ENCODE measurements at places on chromosomes 6 and 20.

DNA sequence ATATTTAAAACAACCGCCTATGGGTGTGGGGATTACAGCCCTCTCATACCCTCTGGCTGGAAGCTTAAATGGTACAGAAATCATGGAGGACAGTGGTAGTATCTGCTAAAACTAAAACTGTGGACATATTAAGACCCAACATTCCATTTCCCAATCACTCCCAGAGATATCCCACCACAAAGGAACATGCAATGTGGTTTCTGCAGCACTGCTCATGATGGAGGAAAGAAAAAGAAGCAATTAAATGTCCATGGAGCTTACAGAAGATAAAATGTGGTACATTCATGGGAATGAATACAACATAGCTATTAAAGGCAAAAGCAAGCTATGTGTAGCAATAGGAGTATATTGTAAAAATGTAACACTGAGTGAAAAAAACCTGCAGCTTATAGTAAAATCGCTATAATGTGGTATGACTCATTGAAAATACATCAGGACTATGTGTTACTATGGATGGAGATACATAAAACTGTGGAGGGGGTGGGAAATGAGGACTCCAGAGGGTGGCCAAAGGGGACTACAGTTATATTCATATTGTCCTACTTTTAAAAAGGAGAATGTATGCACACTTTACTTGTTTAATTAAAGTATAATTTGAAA lies 22.9 kb upstream of the NNAT start:
- DNase-seq = no peak

DNA sequence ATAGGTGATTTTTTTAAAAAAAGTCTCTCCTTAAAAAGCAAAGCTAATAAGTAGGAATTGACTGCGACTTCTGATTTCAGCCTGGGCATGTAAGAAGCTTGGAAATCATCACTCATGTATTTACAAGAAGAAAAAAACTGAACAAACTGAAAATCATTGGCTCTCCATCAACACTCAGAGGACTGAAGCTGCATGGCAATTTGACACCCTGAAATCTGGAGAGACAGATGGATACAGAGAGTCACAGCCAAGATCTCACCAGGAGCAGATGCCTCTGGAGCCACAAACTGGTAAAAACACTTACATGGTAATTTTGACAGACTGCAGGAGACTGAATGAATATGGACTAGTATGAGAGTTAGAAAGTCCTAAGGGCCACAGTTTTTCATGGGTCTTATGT lies 191.2 kb upstream of the TCF21 start:
- no peak for DNase-seq

DNA sequence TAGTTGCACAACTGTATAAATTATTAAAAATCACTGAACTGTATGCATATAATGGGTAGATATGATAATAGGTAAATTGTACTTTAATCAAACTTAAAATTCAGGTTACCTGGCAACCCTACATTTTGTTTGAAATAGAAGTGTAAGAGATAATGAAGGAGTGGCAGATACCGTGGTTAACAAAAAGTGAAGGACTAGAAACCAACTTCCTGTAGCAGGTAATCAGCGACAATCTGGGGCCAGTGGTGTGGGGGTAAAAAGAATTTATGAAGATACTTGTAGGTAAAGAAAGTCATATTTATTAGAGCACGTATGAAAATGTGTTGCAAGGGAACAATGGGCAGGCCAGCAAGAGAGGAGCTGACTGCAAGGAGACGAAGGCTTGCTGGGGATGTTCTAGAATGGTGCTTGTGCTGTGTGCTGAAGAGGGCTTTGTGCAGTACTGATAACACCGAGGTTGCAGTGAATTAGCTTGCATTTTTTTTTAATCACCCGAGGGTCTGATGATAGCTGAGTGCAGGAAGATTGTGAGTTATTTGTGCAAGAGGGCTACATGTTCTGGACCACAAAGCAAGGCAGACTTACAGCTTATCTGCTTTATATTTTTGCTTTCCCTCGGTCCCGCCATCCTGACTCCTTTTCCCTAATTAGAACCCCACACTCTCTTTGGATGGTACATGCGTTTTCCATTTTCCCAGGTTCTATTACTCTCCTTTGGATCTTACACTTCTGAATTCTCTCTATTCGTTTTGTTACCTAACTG lies 4.6 kb upstream of the ENPP1 start:
- DNase-seq = no peak

DNA sequence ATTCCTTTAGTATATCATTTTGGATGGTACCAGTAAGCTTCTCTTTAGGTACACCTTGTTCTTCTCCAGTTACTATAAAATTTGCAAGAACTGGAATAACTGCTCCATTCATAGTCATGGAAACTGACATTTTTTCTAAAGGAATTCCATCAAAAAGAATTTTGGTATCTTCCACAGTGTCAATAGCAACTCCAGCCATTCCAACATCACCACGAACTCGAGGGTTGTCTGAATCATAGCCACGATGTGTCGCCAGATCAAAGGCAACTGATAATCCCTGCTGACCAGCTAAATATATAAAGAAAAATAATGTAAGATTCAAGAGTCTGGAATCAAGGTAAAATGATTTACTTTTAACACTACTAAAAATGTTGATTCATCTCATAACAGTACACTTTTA lies 5.3 kb downstream of the MMUT start:
- DNase-seq = no peak

- DNase-seq = no peak
Measured at GRCh38 chr20:18851629-18852028, 38.0 kb downstream of the SCP2D1 start.

- DNase-seq = no peak
Measured at GRCh38 chr6:149897855-149898744, at the start of gene RAET1E. Gene RAET1E (minus strand): TSS chr6:149898113. CDS start chr6:149890901, 7,212 bp downstream.

DNA sequence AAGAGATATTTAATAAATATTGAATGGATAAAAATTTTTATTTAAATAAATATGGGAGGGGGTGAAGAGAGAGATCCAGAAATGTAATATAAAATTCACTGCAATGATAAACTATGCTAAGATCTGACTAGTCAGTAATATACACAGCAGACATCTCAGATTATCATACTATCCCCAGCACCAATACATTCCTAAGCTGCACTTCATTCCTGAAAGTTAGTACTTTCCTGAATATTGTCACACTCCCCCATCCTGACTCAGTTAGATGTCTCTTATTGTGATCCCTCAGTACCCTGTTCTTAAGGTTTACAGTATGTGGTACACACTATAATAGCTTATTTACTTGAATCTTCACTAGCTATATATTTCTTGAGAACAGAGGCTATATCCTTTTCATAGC lies 88.3 kb upstream of the KCNQ5 start:
- peak; percentile 15 for DNase-seq

DNA sequence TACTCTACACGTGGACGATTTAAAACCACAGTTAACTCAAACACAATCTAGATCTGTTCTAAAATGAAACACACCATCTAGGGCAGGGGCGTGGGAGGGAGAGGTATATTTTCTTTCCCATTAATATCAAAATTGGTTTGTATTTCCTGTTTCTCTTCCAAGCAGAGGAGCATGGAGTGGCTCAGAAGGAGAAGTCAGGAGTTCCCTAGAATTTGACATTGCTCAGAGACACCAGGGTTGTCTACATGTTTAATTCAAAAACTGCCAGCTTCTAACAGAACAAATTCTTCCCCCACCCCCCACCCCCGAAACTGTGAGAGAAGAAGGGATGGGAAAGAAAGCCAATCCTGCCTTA lies 2.3 kb downstream of the PREX1 start:
- no peak for DNase-seq

- peak; percentile 78 for DNase-seq
Measured at GRCh38 chr20:23668477-23668951, 20.3 kb downstream of the CST4 start.

GRCh38 chr6:130365166-130366106 lies at the start of gene TMEM200A:
Gene TMEM200A (plus strand): TSS chr6:130366017. CDS start chr6:130440423, 74,406 bp downstream.
- peak; percentile 78 for DNase-seq

- no peak for DNase-seq
Measured at GRCh38 chr6:106823732-106824351, 150.7 kb downstream of the CD24 start.

DNA sequence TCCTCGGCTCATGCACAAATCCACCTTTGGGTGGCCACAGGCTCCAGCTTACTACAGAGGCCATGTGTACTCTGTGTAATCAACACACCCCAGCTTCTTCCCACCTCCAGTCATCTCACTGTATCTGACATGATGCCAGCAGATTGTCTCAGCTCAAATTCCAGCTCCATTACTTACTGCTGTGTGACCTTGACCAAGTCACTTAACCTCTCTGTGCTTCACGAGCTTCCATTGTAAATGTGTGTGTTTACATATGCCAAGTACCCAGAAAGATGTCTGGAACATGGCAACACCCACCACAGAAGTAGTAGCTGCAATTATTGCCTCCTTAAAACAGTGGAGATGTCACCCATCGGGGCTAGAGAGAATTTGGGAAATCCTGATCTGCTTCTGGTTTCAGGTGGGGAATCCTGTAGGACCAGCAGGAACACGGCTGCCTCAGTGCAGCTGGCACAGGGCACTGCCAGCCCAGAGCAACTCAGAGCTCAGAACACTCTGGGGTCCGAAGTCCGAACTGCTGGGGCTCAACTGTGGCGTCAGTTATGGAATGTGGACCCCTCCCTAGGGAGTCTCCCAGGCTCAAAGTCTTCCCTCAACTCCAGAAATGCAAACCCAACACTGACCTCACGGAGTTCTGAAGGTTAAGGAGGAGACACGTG lies 21.2 kb upstream of the HLA-B start:
- DNase-seq = no peak

DNA sequence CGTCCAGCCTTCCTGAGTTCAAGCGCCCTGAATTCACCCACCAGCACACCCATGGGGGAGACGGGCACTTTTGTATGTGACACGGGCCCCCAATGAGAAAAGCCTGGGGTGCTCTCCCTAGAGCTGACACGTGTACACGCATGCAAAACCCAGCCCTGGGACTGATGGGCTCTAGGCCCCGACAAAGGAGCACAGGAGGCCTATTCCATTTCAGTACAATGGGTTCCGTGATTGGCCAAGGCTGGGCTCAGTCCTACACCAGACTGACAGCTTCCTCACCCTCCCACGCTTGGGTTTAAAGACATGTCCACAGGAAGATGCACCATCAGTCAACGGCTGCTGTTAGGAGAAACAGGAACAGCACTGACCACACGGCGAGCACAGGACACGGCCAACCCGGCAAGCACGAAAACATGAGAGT lies 8.8 kb downstream of the ZBTB46 start:
- DNase-seq = no peak

GRCh38 chr6:37352384-37352783 lies 1.4 kb upstream of the RNF8 start:
- DNase-seq = no peak

GRCh38 chr20:58478141-58478805 lies 36.9 kb downstream of the APCDD1L start:
- DNase-seq = no peak

DNA sequence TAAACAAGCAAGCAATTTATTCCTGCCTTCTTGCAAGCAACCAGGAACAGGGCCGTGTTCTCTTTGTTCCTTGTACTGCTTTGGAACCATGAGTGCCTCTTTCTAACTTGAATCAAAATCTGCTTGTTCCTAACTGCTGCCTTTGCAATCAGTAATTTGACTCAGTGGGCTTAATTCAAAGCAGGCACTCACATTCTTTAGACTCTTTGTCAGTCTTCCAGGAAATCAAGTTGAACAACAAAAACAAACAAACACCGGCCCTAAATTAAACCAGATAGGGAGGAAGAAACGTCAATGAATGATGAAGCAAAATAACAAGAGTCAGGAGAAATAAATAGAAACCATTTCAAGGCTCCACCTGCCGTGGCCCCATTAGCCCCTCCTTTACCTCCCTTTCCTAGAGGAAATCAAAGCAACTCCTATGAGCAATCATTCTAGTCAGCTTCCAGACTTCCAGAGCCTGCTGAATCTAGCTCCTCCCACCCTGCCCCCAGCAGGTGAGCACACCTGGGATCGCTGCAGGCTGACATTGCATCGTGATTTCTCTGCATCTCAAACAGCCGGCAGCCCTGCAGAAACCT lies 582.2 kb upstream of the FLRT3 start:
- DNase-seq = no peak

DNA sequence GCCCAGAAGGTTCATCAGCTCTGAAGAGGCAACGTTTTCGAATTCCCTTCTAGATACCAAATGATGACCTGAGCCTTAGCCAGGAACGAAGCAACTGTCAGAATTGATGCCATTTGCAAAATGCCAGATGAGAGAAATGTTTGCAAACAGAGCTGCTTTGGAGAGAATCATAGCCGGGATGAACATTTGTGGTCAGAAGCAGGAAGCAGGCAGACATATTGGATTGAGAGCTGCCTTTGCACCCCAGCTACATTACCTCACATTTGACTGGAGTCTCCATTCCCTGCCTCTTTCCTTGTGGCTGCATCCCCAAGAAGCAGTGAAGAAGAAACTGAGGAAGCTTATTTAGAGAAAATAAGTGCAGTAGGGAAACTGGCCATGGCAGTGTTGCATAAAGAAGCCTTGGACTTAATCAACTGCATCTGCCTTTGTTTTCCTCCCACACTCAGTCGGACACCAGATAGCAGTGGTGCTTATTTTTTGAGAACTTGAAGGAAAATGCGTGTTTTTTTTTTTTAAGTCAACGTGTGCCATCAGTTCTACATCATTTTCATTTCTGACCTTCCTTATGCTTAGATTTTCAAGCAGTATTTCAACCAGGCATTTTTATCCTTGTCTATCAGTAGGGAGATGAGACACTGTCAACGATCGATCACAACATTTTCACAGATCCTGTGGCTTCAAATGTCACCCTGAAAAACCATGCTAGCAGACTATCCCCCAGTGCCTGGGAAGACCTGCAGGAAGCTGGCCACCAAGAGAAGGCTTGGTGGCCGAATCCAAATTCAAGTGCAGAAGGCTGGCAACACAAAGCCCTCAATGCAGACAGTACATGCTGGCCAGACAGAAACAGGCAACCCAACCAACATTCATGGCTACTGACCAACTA lies 541.2 kb upstream of the JARID2 start:
- DNase-seq = no peak

DNA sequence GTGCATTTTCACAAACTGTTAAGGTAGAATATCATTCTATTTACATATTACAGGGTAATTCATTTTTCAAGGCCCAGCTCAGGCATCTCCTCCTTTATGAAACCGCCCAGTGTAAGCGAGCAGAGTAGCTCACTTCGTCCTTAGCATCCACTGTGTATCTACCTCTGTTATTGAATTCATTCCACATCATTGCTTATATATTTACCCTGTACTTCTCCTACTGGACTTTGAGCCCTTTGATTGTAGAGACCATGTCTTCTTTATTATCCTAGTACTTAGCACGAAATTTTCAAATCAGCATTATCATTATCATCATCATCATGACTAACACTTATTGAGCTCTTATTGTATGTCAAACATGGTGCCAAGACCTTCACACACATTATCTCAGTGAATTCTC lies 76.7 kb downstream of the FRK start:
- DNase-seq = no peak
